Stimulated activated CD4-positive, alpha-beta T cell treated with anti-CD3 and anti-CD28 coated beads, Interleukin-1b, Interleukin-23, amount 100 ng/mL, for 4 hours (primary cell): ENCODE measurements at places on chromosomes 7 and 10.
A peak's percentile ranks its signal among the peaks of the same experiment; 100 is the strongest.

DNA sequence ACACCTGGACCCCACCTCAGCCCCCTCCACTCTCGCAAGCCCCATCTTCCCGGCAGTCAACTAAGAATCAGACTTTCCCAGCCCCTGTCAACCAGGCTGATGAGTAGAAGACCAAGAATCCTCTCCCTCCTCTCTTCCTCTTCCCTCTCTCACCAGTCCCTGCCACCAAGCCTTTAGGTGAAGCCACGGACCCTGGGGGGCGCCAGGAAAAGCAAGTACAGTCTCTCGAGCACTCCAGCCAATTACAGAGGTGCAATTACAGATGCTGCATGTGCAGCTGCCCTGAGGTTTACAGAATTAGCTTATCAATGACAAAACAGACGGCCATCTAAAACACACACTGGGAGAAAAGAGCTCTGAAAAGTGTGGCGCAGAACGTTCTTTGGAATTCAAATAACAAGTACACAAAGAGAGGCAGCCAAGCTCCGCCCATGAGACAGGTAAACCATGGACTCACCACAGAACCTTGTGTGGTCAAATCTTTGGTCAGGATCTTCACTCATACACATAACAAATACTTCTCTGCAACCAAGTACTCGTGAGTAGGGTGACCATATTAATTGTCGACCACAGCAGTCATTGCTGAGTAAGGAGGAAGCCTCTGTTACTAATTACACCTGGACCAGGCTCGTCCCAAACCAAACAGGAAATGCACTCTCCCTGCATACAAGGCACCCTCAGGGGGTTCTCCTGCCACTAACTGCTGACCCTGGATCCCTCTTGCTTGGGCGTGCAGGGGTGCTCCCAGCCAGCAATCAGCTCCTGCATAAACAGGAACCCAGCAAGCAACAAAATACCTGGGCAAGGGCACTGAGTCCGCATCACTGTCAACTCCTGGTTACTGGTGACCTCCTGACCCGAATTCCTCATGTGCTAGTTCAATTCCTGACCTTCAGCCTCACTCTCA, 189.2 kb downstream of the FAM107B start:
- DNase-seq = no peak

- DNase-seq = no peak
Observed at GRCh38 chr10:114183563-114183962, 4.4 kb downstream of the TDRD1 start.

DNA sequence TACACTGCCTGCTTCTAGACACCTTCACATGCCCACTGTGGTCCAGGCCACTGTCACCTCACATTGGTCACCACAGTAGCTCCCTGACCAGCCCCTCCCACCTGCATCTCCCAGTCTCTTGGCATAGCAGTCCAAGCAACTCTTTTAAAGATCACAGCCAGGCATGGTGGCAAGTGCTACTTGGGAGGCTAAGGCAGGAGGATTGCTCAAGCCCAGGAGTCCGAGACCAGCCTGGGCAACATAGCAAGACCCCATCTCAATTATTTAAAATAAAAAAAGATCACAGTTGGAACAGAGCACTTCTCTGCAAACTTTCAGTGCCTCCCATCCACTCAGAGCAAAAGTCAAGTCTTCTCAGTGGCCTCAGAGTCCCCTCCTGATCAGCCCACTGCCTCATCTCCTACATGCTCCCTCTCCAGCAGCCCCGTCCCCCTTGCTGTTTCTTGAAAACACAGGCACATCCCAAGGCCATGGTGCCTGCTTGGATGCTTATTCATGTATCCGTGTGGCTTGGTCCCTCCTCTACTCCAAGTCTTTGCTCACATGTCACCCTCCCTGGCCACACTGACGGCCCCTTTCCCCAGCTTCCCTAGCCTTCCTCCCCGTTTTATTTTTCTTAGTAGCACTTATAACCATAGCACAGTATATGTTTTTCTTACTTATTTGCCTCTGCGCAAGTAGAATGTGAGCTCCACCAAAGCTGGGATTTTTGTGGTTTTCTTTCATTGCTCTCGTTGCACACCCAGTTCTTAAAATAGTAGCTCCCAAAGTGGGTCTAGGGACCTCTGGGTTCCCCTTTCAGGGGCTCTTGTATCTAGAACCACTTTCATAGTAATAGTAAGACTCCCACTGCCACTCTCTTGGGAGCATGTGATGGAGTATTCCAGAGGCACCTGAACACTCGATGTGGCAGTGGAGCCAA, 19.5 kb downstream of the TSPAN15 start:
- no peak for DNase-seq

DNA sequence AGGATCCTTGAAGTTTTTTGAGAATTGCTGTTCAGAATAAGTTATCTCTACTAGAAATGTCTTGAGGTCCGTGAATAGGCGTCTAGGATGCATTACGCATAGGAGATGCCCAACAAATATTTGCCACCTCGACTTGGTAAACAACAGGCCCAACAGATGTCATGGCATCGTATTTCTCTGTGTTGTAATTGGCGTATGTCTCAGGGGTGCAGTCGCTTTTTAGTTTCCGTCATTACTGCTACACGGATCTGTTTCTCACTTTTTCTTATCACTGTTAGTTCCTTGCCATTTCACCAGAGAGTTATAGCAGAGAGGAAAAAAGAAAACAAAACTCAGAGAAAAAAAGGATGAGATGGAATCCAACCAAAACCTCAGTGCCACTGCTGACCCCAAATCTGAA, 73.0 kb upstream of the SFMBT2 start:
- DNase-seq = no peak

DNA sequence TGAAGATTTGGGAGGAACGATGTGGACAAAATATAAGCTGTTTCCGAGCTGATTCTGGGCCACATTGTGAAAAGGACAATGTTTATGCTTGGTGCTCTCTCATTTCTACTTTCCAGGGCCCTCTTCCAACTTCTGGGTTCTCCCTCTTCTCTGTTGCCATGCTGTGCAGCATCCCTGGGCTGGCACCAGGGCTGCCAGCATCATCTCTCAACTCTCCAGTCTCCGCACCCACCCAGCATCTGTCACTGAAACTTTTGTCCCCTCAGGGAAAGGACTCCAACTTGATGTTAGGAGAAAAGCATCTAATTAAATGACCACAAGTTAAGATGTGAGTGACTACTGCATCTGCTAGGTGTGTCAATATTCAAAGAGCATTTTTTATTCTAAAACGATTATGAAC, 26.7 kb downstream of the CFAP58 start:
- DNase-seq = no peak

- DNase-seq = peak; percentile 60
Observed at GRCh38 chr10:103584216-103585010, 90.9 kb downstream of the NEURL1 start.

DNA sequence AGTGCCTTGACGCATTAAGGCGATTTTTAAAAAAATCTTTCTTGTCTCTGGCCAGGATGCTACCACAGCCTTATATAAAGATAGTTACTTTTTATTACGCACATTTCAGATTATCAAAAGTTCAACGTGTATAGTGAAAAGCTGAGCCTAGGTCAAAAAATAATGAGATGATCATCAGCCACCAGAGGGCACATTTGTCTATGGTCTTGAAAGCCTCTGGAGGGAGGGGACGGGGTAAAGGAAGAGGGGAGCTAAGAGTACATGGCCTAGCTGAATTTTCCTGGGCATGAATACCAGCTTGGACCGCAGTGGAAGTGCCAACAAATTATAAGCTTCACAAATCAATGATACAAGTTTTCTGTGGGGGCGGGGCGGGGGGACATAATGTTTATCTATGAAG, 285.9 kb upstream of the SMIM30 start:
- no peak for DNase-seq

DNA sequence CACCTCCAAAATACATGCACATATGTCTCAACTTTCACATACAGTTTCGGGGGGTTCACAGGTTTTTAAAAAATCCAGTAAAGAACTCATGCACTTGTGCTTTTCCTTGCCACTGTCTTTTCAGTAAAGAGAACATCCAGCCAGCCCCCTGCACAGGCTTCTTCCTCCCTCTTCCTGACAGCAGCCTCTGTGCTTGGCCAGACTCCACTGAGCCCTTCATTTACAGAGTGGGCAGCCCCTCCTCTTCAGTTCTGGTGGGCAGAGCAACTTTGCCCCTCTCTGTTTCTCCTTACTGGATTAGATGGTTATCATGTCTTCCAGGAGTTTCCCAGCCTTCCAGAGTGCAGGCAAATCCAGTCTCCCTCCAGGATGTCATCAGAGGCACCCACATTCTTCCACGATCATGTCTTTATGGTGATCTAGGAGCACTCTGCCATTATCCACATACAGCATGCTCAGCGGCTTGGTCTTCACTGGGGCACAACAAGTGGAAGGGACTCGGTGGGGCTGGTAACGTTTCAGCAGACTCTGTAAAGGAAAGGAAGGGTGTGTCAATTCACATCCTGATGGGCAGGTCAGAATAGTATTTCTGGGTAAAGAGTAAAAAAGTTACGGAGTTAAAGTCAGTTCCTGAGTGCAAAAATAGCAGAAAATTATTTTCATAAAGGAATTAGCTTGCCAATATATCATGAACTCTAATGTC, 8.8 kb downstream of the NODAL start:
- DNase-seq = no peak

DNA sequence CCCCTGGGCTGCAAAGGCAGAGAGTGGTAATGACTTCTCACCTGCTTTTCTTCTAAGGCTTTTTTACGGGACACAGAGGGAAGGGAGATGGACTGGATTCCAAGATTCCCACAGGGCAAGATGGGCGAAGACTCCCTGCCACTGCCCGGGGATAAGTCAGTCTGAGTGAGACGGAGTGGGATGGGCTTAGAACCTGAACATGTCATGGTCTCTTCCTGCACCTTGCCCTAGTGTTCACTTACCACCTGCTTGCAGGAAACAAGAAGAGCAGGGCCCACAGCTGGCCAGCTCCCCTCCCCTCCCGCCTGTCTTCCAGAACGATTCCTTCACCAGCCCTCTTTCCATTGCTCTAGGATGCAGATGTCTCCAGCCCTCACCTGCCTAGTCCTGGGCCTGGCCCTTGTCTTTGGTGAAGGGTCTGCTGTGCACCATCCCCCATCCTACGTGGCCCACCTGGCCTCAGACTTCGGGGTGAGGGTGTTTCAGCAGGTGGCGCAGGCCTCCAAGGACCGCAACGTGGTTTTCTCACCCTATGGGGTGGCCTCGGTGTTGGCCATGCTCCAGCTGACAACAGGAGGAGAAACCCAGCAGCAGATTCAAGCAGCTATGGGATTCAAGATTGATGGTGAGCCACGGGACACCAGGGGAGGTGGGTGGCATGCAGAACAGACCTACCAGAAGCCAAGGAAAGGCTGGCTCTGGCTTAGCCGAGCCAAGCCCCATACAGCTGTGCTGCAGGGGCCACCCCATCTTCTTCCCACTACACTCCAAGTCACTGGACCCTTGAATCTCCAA, 1.3 kb downstream of the SERPINE1 start:
- no peak for DNase-seq

GRCh38 chr10:34739915-34740314, 75.2 kb downstream of the PARD3 start:
- DNase-seq = no peak

GRCh38 chr7:110204527-110204926, 886.4 kb upstream of the LRRN3 start:
- DNase-seq = no peak

DNA sequence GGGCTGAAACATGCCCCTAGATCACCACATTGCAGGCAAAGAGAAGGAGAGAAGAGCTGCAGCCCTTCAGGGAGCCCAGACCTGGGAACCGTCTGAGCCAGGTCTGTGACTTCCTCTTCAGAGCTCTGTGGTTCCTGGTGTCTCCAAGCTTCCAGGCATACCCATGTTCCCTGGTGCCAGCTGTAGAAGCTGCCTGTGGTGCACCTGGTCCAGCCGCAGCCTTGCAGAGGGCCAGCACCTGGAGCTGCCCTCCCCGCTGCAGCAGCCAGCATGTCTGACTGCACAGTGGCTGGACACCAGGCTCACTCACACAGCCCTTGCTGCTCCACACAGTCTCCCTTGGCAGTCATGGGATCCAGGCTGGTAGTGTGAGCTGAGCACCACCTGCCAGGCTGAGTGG, 33.6 kb downstream of the C7orf25 start:
- no peak for DNase-seq

DNA sequence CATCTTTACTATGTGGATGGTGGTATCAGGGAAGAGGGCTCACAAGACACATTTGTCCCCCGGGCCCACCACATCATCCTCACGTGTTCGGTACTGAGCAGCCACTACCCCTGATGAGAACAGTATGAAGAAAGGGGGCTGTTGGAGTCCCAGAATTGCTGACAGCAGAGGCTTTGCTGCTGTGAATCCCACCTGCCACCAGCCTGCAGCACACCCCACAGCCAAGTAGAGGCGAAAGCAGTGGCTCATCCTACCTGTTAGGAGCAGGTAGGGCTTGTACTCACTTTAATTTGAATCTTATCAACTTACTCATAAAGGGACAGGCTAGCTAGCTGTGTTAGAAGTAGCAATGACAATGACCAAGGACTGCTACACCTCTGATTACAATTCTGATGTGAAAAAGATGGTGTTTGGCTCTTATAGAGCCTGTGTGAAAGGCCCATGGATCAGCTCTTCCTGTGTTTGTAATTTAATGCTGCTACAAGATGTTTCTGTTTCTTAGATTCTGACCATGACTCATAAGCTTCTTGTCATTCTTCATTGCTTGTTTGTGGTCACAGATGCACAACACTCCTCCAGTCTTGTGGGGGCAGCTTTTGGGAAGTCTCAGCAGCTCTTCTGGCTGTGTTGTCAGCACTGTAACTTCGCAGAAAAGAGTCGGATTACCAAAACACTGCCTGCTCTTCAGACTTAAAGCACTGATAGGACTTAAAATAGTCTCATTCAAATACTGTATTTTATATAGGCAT, 9.1 kb upstream of the CSGALNACT2 start:
- no peak for DNase-seq

GRCh38 chr10:114256822-114257221, 17.8 kb downstream of the VWA2 start:
- no peak for DNase-seq

DNA sequence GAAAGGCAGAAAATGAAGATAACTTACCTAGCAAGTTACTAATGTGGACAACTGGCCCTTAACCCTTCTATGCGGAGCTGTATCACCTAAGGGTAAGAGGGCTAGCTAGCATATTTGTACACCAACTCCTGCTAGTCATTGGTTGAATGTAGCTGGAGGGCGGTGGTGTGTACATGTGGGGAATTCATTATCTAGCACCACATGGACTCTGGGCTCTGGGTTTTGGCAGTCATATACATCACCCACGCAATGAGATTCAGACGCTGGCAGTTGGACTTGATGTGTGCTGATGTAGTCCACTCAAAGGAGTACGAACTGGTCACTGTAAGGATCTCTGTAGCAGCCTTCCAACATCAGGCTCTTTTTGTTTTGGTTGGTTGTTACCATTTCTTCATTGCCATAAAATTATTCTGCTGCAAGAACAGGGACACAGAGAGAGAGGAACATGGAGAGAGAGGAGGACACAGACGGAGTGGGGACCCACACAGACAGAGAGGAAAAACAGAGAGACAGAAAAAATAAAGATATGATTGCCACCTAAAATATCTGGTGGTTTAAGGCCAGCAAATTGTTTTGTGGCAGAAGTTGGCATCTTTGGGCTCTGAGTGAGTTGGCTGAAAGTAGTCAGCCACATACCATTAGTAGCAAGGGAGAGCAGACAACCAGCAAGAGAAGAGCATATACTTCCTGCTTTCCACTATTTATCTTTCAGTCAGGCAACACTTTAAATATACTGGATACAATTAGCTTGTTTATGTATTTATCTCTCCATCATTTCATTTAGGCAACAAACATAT, 76.7 kb upstream of the MTPN start:
- DNase-seq = no peak

GRCh38 chr7:151420144-151420543, 10.3 kb upstream of the WDR86 start:
- no peak for DNase-seq
